ENCODE measurements at places on chromosomes 2 and 18. TPM values are rescaled to one million over a fixed set of nuclear protein-coding genes. Genes with fewer than 3 reads are reported as not detected.

GAD1 gene
- 0.26 TPM for total RNA-seq

SERPINB13 gene
- total RNA-seq, result not detected

SERPINB11 gene
- total RNA-seq, result not detected

CRIM1 gene
- total RNA-seq, result 135 TPM

IL36RN gene
- not detected for total RNA-seq

SLC9A2 gene
- total RNA-seq, result not detected

CNTNAP5 gene
- not detected for total RNA-seq

SLC14A1 gene
- 31.0 TPM for total RNA-seq

MC4R gene
- total RNA-seq, result not detected

POTEI gene
- total RNA-seq, result not detected

- peaks cover 11% of the 10 kb centered on the region for H3K4me1 ChIP-seq
- H3K4me3 ChIP-seq, result peak overlapping the region; percentile 35
- H3K27ac ChIP-seq, result no peak overlapping the region
- peak; percentile 32 for DNase-seq
- H3K36me3 ChIP-seq, result no peaks in the 10 kb centered on the region
- no peaks in the 10 kb centered on the region for H3K27me3 ChIP-seq
Observed at GRCh38 chr18:44682871-44683221, 2.2 kb downstream of the SETBP1 start.

GRCh38 chr2:159157361-159158209 is 128.9 kb downstream of the WDSUB1 start:
- H3K36me3 ChIP-seq, result no peaks in the 10 kb centered on the region
- H3K27ac ChIP-seq, result no peak overlapping the region
- no peaks in the 10 kb centered on the region for H3K4me1 ChIP-seq
- H3K4me3 ChIP-seq, result no peak overlapping the region
- no peak for DNase-seq

GRCh38 chr2:141393214-141393545 is 737.6 kb downstream of the LRP1B start:
- no peaks in the 10 kb centered on the region for H3K36me3 ChIP-seq
- H3K4me1 ChIP-seq, result no peaks in the 10 kb centered on the region
- no peak overlapping the region for H3K4me3 ChIP-seq
- H3K27me3 ChIP-seq, result no peaks in the 10 kb centered on the region
- DNase-seq, result peak; percentile 80

DNA sequence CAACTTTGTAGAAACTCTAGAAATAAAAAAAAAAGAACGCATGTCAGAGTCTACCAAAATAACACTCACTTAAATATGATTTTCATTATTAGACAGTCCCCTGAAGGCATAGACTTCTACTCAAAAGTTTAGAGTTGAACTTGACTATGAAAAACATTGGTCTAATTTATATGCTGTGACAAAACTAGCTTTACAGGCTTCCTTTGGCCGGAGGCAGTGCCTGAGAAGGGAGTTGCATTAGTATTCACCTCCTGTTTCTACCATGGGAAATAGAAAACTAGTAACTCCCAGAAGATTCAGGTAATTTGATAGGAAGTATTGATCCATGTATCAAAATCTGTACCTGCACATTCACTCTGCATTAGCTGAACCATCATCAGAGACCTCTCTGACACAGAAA is 163.4 kb upstream of the NOSTRIN start:
- no peak for DNase-seq
- H3K4me3 ChIP-seq, result no peak overlapping the region
- peak overlapping the region; percentile 23 for H3K27ac ChIP-seq
- H3K4me1 ChIP-seq, result peaks cover 4% of the 10 kb centered on the region

DNA sequence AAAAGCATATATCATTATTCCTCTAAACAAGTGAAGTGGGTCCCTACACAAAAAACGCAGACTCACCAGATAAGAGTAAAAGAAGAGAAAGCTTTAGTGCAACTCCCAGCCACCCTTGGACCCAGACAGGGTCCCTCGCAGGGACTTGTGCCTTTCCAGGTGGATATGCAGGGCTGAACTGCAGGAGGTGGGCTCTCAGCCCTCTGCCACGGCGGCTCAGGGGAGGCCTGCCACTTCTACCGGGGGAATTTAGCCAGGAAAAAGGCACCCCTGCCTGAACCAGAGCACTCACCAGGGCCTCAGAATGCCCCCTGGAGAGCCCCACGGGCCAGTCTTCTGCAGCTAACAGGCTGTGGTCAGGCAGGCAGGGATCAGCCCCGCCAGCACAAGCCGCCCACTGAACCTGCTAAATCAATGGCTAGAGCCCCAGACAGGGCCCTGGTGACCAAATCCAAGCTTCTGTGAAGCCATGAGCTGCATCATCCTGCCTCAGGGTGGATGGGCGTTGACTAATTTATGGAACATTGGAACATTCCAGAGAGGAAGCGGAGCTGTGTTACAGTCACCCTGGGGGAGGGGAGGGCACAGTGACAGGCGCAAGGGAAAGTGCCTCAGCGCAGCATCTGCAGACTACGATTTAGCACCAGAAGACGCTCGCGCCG is 209.3 kb downstream of the EIPR1 start:
- DNase-seq, result peak; percentile 65
- H3K4me3 ChIP-seq, result no peak overlapping the region
- H3K27ac ChIP-seq, result no peak overlapping the region
- no peaks in the 10 kb centered on the region for H3K27me3 ChIP-seq
- peaks cover 3% of the 10 kb centered on the region for H3K4me1 ChIP-seq
- H3K36me3 ChIP-seq, result no peaks in the 10 kb centered on the region

DNA sequence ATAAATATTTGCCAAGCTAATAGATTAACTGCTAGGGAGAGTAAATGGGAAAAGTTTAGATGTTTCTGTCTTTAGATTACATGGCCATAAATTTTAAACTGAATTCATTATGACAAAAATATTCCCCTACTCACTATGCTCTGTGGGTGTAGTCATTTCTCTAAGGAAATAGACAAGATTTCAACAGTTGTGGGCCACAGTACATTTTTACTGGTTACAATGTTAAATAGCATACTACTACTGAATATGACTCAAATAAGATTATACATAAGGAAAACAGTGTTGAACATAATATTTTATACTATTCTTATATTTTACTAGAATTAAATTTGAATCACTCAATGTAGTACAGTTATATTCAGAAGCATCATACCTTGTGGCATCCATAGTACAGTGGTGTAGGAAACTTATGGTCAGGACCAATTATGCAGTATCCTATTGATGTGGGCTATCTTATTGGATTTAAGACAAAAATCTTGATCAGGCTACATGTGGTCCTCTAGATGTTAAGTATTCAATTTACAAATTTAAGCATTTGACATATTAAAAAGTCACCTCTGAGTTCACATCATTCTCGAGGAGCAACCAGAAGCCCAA is 33.0 kb downstream of the RPRD1A start:
- no peak for DNase-seq
- H3K4me1 ChIP-seq, result no peaks in the 10 kb centered on the region
- peaks cover under 1% of the 10 kb centered on the region for H3K36me3 ChIP-seq
- H3K27me3 ChIP-seq, result no peaks in the 10 kb centered on the region
- H3K27ac ChIP-seq, result no peak overlapping the region

DNA sequence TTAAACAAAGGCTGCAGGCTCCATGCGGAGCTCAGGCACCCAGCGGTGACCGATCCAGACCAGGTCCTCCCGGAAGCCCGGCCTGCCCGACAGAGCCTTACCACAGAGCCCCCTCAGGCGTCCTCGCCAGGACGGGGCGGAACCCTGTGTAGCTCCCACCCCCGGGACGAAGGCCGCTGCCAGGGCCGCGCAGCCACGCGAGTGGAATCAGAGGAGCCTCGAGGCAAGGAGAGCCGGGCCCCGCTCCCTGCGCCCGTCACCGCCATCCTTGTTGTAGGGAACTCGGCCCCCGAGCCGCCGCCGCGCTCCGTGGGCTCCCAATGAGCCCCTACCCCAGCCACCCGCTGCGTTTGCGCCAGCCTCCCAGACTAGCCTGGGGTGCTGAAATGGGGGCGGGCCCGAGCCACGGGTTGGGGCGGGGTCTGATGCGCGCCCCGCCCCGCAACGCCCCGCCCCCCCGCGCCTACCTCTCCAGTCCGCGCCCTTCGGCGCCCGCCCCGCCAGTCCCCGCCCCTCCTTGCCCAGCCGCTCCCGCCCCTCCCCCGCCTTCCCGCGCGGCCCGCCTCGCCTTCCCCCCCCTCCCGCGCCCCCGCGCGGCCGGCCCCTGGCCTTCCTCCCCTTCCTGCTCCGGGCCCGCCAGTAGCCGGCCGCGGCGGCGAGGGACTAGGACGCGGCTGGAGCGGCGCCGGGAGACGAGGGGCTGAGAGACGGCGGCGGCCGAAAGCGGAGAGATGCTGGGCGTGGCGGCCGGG is at the start of gene LIMS1:
LIMS1 (plus strand) TSS at position 639 of the 752 bp plus-strand sequence; CDS start at position 732, 93 bp downstream.
- H3K36me3 ChIP-seq, result no peaks in the 10 kb centered on the region
- H3K27ac ChIP-seq, result peak within 1 kb of the TSS; percentile 88
- H3K4me3 ChIP-seq, result peak within 1 kb of the TSS; percentile 72
- peaks cover 14% of the 10 kb centered on the region for H3K4me1 ChIP-seq
- H3K27me3 ChIP-seq, result no peaks in the 10 kb centered on the region
- DNase-seq, result peak; percentile 86

GRCh38 chr2:239275847-239276831 is 124.7 kb downstream of the HDAC4 start:
- H3K27me3 ChIP-seq, result no peaks in the 10 kb centered on the region
- H3K4me3 ChIP-seq, result no peak overlapping the region
- peaks cover 33% of the 10 kb centered on the region for H3K4me1 ChIP-seq
- no peaks in the 10 kb centered on the region for H3K36me3 ChIP-seq
- H3K27ac ChIP-seq, result peak overlapping the region; percentile 99

DNA sequence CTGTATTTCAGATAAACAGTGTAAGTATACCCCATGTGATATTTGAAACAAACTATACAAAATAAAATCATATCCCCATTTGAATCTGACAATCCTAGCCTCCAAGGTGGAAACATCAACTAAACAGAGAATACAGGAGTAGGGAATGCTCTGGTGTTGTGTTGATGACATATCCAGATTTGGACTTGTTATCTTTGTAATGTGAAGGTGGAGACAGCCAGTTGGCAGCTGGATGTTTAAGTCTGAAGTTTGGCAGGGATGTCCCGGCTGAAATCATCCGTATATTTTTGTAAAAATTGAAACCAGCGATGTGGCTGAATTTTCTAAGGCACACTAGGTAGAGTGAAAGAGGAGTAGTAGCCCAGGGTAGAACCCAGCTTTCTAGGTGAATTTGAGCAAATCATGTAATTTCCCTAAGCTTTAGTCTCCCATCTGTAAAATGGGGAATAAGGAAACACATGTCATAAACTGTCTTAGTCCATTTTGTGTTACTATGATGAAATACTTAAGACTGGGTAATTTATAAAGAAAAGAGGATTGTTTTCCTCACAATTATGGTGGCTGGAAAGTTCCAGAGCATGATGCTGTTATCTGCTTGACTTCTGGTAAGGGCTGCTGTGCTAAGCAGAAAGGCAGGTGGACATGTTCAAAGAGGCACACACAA is 246.6 kb upstream of the APCDD1 start:
- no peak overlapping the region for H3K27ac ChIP-seq
- no peaks in the 10 kb centered on the region for H3K27me3 ChIP-seq
- DNase-seq, result no peak
- H3K36me3 ChIP-seq, result no peaks in the 10 kb centered on the region
- H3K4me3 ChIP-seq, result no peak overlapping the region
- no peaks in the 10 kb centered on the region for H3K4me1 ChIP-seq

GRCh38 chr2:239750929-239751678 is 274.0 kb downstream of the NDUFA10 start:
- DNase-seq, result no peak
- H3K36me3 ChIP-seq, result no peaks in the 10 kb centered on the region
- H3K27me3 ChIP-seq, result no peaks in the 10 kb centered on the region
- H3K4me3 ChIP-seq, result no peak overlapping the region
- no peak overlapping the region for H3K27ac ChIP-seq

DNA sequence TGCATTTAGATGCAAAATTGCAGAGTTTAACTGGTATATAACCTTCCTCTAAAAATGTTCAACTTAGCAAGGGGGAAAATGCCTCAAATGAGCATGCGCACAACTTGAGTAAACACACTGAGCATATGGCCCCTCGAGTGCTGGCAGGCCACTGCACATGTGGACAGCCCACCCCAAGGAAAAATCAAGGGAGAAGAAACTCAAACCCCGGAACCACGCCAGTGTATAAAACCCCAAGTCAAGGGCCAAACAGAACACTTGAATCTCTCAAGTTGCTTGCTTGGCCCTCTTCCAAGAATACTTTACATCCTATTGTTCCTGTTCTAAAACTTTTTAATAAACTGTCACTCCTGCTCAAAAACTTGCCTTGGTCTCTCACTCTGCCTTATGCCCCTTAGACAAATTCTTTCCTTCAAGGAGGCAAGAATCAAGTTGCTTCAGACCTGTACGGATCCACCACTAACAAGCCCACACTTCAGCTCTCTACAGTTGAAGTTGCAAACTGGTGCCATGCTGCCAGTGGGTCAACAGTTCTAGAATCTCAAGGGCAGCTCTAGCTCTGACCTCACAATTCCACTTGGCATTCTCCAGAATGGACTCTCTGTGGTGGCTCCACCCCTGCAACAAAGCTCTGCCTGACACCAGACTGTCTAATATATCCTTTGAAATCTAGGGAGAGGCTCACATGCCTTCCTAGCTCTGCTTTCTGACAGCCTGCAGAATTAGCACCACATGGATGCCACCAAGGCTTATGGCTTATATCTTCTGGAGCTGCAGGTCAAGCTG is 38.9 kb downstream of the HIBCH start:
- no peaks in the 10 kb centered on the region for H3K36me3 ChIP-seq
- no peaks in the 10 kb centered on the region for H3K4me1 ChIP-seq
- DNase-seq, result no peak
- no peak overlapping the region for H3K4me3 ChIP-seq

DNA sequence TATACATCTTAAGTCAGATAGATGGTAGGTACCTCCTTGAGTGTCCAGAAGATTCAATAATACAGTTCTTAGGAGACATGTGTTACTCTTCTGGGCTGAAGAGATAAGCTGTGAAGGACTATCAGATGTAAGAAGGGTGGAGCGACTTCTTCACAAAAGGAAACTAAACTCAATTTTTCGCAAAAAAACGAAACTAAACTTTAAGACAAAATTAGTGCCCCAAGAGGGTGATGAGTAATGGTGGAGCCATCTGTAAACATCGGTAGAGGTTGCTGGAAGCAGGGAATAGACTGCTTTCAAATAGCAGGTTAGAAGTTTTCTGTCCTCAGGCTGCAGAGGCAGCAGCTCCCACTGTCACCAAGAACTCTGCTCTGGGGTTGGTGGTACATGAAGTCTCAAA is 111.6 kb upstream of the TACR1 start:
- H3K4me3 ChIP-seq, result no peak overlapping the region
- H3K27me3 ChIP-seq, result no peaks in the 10 kb centered on the region
- H3K36me3 ChIP-seq, result no peaks in the 10 kb centered on the region
- peak; percentile 14 for DNase-seq
- no peak overlapping the region for H3K27ac ChIP-seq
- peaks cover 2% of the 10 kb centered on the region for H3K4me1 ChIP-seq

DNA sequence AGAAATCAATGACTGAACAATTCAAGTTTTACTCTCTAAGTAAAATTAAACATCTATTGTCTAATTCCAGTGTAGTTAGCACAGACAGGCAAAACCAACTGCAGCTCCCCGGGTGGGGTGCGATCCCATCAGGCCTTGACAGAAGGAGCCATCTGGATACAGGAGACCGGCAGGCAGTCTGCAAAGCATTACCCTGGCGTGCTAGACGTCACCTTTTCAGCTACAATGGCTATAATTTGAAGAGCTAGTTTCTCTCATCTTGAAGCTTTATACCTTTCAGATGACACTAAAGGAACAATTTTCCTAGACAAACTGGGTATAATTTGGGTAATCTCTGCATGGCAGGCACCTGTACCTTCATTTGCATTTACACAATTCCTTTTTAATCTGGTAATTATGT is 761.5 kb upstream of the SOX11 start:
- DNase-seq, result no peak
- H3K4me1 ChIP-seq, result no peaks in the 10 kb centered on the region
- H3K27me3 ChIP-seq, result no peaks in the 10 kb centered on the region
- H3K36me3 ChIP-seq, result no peaks in the 10 kb centered on the region
- no peak overlapping the region for H3K27ac ChIP-seq

GRCh38 chr2:239220981-239221396 is 179.8 kb downstream of the HDAC4 start:
- H3K27me3 ChIP-seq, result no peaks in the 10 kb centered on the region
- H3K4me1 ChIP-seq, result peaks cover 22% of the 10 kb centered on the region
- H3K4me3 ChIP-seq, result no peak overlapping the region
- H3K36me3 ChIP-seq, result no peaks in the 10 kb centered on the region

Data from fibroblast of lung (primary cell).